ENCODE measurements at places on chromosomes 1 and 21. TPM values are rescaled to one million over a fixed set of nuclear protein-coding genes. Genes with fewer than 3 reads are reported as not detected.

The KRTAP20-2 gene
- not detected for total RNA-seq

The C1orf167 gene
- 0.28 TPM for total RNA-seq

The CD244 gene
- not detected for total RNA-seq

The SMCP gene
- not detected for total RNA-seq

The SLC9C2 gene
- not detected for total RNA-seq

The OR2L2 gene
- total RNA-seq = not detected

The ATP1A4 gene
- total RNA-seq = not detected

The NPR1 gene
- not detected for total RNA-seq

- no peak for DNase-seq
Measured at GRCh38 chr1:229252228-229252984, 18.5 kb upstream of the RAB4A start.

DNA sequence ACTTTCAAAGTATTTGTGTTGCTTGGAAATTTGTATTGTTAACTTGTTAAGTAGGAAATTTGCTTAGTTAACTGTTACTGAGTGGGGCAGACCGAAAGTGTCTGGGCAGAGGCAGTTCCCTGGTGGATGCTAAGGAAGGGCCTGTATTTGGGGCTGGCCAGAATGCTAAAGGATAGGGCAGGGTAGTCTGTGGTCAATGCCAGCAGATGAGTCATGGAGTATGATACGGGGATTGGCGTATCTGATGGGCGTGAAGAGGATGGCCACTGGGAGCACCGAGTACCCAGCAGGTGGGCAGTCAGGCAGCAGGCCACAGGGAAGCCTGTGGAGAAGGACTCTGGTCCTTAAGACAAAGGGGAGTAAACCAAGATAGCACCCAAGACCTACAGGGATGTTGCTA is 46.6 kb upstream of the SCAF4 start:
- no peak for DNase-seq

DNA sequence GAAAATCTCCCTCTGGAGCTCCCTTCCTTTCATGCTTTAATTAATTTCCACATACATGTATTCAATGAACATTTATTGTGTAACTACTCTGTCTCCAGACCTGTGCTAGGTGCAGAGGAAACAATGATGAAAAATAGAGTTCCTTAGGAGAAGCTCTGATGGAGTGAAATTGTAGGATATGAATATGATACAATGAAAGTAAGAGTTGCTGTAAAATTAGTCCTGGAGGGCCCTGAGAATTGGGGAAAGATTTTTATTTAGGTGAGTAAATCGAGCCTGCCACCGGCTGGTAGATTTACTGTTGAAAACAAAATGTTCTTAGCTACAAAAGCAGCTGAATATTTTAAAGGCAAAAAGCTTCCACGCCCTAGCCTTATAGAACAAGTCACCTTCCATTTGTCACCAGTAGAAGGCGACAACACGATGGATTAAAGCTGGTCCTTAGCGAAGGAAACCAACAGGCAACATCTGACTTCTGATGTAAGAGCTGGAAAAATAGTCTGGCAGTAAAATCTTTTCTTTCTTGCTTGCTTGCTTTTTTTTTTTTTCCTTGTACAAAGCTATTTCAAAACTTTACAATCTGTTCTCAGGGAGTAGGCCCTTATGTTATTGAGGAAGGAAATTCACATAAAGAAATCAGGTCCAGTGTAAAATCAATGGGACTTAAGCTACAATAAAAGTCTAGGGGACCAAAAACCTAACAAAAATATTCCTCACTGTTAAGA is 82.0 kb upstream of the ROR1 start:
- peak; percentile 94 for DNase-seq

DNA sequence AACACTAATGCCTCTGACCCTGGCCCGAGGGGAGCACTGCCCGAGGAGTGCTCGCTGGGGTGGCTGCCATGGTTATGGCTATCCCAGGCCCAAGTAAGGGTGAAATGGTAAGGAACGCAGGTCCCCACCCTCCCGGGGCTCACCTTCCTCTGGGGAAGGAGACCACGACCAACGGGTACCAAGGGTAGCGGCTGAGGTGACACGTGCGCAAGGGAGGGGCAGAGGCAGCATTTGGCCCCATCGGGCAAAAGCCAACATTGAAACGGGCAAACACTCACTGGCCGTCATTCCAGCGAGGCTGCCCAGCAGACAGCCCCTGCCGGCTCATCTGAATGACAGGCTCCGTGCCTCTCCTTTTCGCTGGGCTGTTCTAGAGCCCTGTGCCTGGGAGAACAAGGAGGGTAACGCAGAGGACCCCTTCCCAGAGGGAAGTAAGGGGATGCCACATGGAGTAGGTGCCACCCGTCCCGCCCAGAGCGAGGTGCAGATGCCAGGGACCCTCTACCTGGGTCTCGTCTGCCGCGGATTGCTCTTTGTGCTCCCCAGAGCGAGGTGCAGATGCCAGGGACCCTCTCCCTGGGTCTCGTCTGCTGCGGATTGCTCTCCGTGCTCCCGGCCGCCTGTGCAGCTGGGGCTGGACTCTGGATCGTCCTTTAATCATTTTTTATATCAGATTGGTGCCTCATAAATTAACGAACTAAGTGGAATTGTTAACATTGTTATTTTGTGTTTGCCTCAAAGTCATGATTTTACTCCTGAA is 16.2 kb downstream of the ACTRT2 start:
- no peak for DNase-seq

- DNase-seq = no peak
Measured at GRCh38 chr1:21192284-21192683, 15.6 kb upstream of the EIF4G3 start.

DNA sequence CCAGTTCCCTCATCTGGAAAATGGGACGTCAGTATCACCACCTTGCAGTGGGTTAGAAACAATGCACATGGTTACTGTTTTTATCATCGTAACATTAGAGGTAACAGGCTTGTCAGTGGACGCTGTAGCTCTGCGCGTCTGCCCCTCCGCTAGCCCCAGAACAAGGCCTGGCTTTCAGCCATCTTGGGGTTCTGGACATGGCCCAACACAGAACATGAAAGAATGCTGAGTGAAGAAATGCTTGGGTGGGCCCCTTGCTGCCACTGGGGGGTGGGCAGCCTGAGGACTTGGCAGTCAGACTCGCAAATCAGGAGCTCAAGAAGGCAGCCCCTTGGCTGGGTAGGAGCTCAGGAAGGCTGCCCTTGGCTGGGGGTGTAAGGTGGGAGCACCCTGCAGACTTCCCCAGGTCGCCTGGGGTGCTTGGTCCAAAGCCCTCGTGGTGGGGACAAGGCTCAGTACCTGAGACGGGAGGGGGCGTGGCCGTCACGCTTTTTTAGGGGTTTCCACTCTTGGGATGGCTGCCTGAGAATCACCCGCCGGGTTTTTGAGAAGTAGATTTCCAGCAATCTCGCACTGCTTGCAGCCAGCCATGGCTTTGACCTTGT is 51.7 kb downstream of the SLC37A1 start:
- no peak for DNase-seq

GRCh38 chr1:228178737-228179684 is 13.4 kb downstream of the IBA57 start:
- DNase-seq = peak; percentile 32

DNA sequence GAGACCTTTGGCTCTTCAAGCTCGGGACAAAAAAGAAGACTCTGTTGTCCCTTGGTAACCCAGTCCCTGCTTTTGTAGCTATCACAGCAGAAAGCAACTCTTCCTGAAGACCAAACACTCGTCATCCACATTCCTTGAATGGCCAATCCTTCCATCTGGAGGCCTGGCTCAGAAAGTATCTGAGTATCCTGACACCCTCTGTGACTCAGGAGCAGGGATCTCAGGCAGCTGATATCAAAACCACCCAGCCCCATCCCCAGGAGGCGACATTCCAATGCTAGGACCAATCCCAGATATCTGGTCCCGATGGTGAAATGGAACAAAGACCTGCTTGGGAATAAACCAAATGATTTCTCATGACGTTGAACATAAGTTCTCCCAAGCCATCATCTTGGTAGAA is 112.5 kb downstream of the TAS1R2 start:
- no peak for DNase-seq

GRCh38 chr1:34784751-34785221 is 3.8 kb downstream of the GJB3 start:
- no peak for DNase-seq

DNA sequence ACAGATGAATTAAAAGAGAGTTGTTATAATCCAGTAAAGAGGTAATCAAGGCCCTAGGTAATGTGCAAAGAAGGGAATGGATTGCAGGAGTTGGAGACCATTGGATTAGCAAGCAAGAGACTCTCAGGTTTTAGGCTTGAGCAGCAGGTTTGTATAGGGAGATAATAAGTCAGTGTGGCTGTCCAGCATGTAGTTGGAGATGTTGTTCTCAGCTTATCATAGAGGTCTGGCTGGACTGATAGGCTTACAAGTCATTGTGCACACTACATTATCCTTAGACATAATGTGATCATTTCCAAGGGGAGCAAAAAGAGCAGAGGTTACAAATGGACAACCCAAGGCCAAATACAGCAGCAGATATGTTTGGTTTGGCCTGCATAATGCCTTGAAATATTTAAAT is 45.9 kb upstream of the SAMD13 start:
- DNase-seq = no peak

DNA sequence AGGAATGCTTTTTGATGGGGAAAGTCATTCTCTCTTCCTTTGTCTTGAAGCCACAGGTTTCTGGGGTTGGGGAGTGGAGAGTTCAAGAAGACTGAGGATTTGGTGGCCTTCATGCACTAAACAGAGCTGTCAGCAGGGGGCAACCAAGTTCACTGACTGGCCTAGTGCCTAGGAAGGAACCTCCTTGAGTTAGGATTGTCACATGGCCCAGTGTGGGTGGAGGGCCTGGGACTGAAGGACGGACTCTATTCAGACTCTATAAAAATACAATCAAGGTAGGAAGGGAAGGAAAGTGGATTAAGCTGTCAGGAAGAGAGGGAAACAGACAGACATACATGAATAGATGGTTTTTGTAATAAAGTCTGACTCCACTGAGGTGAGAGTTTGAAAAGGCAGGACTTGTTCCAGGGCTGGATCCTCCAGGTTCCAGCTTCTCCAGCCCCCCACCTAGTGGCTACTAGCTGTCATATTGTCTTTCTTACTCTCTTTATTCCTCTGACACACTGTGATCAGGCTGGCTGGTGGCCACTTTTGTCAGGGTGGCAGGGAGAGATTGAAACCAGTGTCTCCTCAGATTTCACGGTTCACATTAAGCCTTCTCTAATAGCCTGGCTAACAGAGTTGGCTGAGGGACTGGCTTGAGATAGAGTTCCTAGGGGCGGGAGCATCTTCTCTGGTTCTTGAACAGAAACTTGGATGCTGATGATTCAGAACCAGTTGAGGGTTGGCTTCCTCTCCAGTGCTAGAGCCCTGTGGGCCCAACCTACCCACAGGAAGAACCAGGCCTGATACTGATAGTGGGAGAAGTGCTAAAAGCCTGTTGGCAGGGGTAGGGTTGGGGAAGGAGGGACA is 4.1 kb upstream of the SH3BGRL3 start:
- DNase-seq = peak; percentile 95

- no peak for DNase-seq
Measured at GRCh38 chr21:29306920-29307319, 8.2 kb downstream of the BACH1 start.

DNA sequence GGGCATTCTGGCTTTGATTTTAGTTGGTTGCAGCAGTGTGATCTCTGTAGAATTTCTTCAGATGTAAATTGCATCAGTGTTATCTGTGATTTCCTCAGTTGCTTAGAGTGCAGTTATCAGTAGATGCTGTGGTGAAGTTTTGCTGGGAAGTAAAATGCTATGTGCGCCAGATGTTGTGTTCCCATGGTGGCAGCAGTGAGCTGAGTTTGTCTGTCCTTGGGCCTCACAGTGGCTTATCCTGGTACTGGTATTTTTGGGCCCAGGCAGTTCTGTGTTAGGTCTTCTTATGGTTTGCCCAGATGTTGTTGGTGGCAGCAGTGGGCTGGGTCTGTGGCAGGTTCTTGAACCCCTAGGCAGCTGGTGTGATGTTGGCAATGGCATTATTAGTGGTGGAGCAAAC is 1242.1 kb downstream of the PLA2G4A start:
- DNase-seq = no peak

- no peak for DNase-seq
Measured at GRCh38 chr1:32783851-32784250, 33.3 kb downstream of the YARS1 start.

DNA sequence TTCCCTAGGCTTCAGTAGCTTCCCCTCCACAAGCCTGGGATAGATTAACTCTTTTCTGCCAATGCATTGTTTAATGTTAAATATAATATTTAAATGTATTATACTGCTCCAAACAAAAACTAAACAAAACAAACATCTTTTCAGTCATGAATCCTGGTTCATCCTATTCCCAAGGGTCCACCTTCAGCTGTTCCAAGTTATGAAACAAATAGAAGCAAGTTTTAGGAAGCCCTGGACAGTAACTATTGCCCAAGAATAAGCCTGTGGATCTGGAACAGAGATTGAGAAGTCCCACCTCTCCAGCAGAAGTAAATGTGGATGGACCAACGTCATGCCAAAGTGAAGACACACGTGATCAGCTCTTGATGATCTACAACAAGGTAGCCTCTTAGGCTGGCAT is 408.1 kb downstream of the SETD4 start:
- DNase-seq = no peak

Measured in IMR-90 (cell line).